ENCODE measurements at places on chromosomes 3 and 15.

- DNase-seq = no peak
These were observed 74.7 kb downstream of the XXYLT1 start for GRCh38 chr3:195196266-195196665.

GRCh38 chr15:39830166-39830565, 47.5 kb upstream of the FSIP1 start:
- DNase-seq = no peak

DNA sequence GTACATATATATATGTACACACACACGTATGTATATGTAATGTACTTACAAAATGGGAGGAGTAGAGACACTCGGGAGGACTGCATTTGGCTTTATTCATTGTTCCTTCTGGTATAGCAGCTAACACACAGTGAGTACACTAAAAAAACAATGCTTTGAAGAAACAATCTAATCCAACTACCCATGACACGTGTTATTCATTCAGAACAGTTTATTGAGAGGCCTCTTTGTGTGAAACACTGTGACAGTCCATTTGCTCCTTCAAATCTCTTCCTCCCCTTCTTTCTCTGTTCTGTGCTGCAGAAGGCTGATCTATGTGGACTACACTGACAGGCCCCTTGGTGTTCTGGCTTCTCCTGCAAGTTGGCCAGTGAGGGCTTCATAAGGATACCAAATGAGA, 1075.9 kb upstream of the CFAP20DC start:
- no peak for DNase-seq

DNA sequence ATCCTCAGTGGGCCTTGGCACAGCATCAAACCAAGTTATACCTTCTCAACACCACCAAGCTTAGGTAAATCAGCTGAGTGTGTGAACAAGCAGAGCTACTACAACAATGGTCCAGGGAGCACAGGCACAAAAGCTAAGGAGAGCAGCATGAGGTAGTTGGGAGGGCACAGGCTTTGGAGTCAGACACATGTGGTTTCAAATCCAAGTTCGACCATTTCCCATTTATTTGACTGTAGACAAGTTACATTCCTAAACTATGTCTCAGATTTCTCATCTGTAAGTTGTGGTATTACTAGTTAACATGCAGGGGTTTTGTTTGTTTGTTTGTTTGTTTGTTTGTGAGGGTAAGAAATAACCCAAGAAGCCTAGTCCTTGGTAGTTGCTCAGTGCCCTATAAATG, 46.9 kb downstream of the MLH1 start:
- no peak for DNase-seq

- no peak for DNase-seq
These were observed 129.4 kb upstream of the TLE3 start for GRCh38 chr15:70227147-70227546.

GRCh38 chr3:129746629-129747028, 140.2 kb upstream of the PLXND1 start:
- DNase-seq = no peak

- no peak for DNase-seq
These were observed 7.4 kb downstream of the EDEM1 start for GRCh38 chr3:5194801-5195509.

- no peak for DNase-seq
These were observed 452 bp downstream of the BBX start for GRCh38 chr3:107523289-107523538.

DNA sequence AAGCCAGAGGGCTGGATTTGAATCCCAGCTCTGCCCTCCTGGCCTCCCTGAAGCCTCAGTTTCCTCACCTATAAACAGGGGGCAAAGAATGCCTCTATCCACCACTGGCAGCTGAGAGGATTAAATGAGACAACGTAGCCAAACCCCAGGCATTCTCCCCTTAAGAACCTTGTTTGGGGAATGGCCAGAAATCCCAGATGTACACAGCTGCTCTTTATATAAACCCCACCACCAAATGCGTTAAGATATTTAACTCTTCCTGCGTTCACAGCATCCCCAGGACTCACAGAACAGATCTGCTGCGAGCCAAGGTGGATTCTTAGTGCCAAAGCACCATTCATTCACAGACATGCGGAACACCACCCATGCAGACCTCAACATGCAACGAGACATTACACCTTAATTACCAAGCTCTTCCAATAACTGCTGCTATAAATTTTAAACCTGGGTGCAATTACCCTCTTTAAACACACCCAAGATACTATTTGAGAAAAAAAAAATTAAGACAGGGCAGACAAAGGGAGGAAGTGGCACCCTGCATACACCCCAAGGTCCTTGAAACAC, 5.2 kb downstream of the TLE3 start:
- DNase-seq = no peak

- DNase-seq = no peak
These were observed 42.9 kb upstream of the SNRPA1 start for GRCh38 chr15:101337976-101338375.

GRCh38 chr15:82113106-82113715, 67.4 kb upstream of the MEX3B start:
- no peak for DNase-seq

DNA sequence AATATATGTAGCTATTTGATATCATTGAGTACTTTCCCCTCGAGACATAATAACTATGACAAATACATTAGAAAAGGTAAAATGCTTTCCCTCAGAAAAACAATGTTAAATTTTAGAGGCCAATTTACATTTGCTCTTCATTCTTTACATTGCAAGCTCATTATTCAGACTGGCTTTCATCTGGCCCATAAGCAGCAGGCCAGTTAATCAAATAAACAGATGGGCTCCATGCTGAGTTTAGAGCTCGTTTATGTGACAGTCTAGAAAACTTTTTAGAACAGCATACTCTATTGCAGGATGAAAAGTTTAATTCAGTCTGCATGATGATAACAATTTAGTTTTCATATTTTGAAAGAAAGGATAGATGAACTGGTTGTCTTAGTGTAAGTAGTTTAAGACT, 150.6 kb downstream of the DUT start:
- no peak for DNase-seq

GRCh38 chr15:61983081-61983480, 77.2 kb downstream of the VPS13C start:
- no peak for DNase-seq

- DNase-seq = no peak
These were observed 11.9 kb downstream of the PRKAR2A start for GRCh38 chr3:48835650-48836366.

- no peak for DNase-seq
These were observed 40.1 kb downstream of the TMEM44 start for GRCh38 chr3:194592798-194593752.

- DNase-seq = no peak
These were observed 199.5 kb downstream of the KLF13 start for GRCh38 chr15:31525988-31526665.

DNA sequence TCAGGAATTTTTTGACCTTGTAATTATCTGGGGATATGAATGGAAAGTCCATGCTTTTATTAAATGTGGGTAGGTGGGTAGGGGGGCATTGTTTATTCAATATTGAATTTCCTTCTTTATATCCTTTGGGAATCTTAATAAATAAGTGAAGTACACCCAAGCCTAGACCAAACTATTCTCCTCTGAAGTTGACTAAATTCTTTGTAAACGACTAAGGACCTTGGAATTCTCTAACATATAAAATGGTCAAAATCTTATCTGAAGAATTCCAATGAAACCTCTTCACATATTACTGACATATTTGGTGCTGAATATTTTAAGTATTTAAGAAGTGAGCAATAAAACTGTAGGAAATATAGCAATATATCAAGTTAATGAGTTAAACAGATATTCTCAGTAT, 1432.1 kb upstream of the GBE1 start:
- DNase-seq = no peak

- DNase-seq = no peak
These were observed 30.8 kb downstream of the KLHL18 start for GRCh38 chr3:47313341-47314055.

GRCh38 chr3:1348547-1348946, 255.7 kb downstream of the CNTN6 start:
- no peak for DNase-seq

- no peak for DNase-seq
These were observed 37.3 kb upstream of the CDV3 start for GRCh38 chr3:133535971-133536881.

DNA sequence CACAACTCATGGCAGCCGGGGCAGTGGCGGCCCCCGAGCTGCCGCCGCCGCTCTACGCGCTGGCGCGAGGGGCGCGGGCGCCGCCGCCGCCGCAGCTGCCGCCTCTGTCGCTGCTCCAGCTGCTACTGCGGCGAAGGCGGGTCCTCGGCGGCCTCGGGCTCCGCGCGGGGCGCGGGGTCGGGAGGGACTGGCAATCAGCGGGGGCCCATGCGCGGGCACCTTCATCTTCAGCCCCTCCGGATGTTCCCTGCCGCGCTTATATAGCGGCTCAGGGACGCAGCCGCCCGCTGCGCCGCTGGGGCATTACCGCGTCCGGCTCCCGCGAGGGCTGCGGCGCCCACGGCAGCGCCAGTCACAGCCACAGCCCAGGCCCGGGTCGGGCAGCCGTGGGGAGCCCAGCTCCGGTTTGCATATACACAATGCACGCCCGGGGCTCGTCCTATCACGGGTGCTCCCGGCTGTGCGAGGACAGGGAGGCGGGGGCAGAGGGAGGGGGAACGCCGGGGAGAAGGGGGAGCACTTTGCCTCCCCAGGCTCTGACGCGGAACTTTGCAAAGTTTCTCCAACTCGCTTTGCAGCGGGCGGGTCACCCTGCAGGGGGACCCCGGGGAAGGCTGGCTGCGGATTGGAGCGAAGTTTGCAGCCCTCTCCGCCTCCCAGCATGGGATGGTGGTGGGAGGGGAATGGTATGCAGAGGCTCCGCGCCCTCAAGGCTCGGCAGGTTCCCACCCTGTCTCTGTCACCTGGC, at the start of gene VGLL3:
VGLL3 (minus strand) TSS at position 416 of the 748 bp plus-strand sequence; CDS start at position 10, 406 bp downstream.
- no peak for DNase-seq

DNA sequence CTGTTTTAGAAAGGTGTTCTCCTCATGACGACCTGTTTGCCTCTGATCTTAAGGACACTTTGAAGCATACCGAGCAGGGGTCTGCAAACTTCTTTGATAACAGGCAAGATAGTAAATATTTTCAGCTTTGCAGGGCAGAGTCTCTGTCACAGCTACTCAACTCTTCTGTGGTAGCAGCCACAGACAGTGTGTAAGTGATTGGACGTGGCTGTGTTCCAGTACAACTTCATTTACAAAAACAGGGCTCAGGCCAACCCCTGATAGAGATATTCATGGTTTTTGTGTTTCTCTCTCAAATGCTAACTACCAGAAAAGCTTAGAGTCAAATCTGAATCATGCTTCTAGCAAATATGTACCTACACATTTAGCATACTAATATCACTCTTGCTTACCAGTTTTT, 51.5 kb downstream of the TGFBR2 start:
- no peak for DNase-seq

DNA sequence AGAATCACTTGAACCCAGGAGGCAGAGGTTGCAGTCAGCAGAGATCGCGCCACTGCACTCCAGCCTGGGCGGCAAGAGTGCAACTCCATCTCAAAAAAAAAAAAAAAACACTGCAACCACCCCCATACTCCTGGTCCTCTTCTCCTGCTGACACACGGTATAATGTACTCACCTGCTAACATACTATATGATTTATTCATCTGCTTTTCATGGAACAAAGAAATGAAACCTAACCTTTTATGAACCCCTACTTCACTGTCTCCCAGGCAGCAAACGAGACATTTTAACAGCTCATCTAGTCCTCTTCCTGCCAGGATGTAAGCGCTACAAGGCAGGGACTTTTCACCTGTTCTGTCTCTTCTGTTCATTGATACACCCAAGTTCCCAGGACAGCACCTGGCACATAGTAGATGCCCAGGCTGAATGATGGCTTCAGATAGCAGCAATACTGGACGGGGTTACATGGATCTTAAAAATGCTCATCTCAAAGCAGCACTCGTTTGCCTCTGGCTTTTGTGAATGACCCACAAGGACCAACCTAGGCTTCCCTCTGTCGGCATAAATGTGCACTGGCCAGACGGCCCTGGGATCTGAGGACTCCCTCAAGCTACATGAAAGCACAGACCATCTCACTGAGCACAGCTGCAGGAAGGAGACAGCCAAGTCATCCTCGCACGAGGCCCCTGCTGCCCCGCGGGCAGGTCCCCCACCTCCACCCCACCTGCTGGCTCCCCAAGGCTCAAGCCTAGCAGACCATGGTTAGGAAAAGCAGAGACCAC, 20.3 kb downstream of the XXYLT1 start:
- no peak for DNase-seq

GRCh38 chr3:11565072-11565471, 78.6 kb downstream of the VGLL4 start:
- no peak for DNase-seq

GRCh38 chr3:69710153-69710977, 28.9 kb upstream of the MITF start:
- DNase-seq = no peak

DNA sequence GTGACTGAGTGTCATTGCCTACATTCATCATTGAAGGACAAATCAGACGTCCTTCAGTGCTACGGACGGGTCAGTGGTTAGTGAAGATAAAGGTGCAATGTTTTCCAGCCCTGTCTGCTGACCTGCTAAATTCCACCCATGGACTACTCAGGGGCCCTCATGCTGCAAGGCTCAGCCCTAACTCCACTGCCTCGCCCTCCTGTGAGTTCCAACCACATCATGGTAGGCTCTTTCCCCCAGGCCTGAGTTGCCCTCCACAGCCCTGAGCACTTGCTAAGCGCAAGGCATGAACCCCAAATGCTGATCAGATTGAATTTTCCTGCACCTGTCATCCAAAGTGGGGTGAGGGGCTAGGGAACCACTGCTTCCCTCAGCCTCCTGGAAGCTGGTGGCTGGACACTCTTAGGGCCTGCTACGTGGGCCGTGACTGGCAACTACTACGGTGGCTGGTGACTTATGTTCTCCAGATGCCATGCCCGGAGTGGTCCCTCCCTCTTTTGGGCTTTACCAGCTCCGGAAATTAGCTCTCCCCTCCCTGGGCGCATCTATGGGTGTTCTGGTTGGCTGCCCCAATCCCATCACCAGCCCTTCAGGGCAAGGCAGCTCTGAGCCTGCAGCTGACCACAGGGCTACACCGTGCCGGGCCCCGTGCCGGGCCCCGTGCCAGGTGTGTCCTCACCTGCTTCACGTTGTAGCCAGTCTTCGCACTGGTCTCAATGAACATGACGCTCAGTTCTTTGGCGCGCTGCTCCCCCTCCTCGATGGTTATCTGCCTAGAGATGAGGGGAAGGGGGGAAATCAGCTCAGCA, 32.1 kb downstream of the SRPRB start:
- DNase-seq = no peak

DNA sequence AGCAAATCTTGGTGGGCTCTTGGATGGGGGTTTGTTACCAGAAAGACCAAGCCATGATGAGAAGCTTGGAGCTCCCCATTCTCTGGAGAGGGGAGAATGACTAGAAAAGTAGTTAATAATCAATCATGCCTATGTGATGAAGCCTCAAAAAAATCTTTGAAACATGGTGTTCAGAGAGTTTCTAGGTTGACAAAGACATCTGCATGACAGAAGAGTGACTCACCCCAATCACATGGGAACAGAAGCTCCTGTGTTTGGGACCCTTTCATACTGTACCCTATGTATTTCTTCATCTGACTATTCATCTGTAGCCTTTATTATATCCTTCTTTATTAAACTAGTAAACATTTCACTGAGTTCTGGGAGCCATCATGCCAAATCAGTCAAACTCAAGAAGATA, 87.4 kb downstream of the BCHE start:
- no peak for DNase-seq

GRCh38 chr3:129958755-129959154, 15.8 kb upstream of the TRH start:
- DNase-seq = no peak

- DNase-seq = no peak
These were observed 18.0 kb upstream of the PLXND1 start for GRCh38 chr3:129624347-129625071.

- DNase-seq = no peak
These were observed 83.6 kb downstream of the HMG20A start for GRCh38 chr15:77504306-77504705.

GRCh38 chr15:49060710-49061495, 14.7 kb upstream of the SECISBP2L start:
- no peak for DNase-seq
